ENCODE measurements at places on chromosomes 2 and 18.

GRCh38 chr18:62329691-62330454 is 4.8 kb downstream of the TNFRSF11A start:
- DNase-seq = no peak

- DNase-seq = no peak
These were observed 27.1 kb downstream of the SRBD1 start for GRCh38 chr2:45583977-45584376.

DNA sequence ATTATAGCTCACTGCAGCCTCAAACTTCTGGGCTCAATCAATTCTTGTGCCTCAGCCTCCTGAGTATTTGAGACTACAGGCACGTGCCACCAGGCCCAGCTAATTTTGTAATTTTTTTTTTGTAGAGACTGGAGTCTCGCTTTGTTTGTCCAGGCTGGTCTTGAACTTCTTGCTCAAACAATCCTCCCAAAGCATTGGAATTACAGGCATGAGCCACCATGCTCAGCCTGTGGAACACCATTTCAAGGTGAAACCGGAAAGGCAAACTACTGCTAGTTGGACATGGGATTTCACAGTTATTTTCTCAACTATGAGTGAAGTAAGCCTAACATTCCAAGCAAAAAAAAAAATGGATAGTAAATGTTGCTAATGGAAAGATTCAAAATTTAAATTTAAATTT is 20.9 kb upstream of the TGIF1 start:
- DNase-seq = no peak

GRCh38 chr2:118123561-118124232 is 35.4 kb downstream of the INSIG2 start:
- DNase-seq = no peak

GRCh38 chr2:231181860-231182512 is 16.4 kb upstream of the ARMC9 start:
- peak; percentile 32 for DNase-seq

- no peak for DNase-seq
These were observed 5.0 kb downstream of the TFPI start for GRCh38 chr2:187549193-187549592.

DNA sequence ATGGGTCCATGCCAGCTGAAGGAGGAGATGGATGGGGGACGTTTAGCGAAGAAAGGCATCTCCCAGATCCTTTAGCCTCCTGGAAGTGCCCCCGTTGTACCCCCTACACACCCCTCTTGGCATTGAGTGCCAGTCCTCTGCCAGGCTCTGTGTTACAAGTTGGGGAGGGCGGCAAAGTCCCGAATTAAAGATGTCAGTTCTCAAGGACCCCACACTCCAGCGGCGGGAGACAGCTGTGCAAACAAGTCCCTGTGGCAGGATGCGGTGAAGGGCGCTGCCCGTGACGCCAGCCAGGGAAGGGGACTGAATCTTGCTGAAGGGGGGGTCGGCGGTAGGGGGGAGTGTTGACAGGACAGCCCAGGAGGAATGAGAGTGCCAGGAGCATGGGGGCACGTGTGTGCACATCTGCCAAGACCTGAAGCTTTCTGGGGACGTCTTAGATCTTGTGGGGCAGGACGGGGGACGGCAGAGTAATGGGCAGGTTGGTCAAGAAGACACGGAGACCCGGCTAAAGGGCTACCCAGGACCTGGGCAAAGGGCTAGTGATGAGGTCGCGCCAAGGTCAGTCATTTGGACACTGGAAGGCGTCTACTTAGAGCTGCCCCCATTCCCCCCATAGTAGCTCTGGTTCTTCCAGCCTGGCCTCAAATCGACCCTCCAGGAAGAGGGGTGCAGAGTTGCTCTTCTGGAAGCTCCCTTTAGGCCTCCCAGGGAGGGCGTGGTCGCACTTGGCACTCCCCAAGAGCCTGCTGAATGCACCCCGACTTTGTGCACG is 2.8 kb upstream of the CTDSP1 start:
- peak; percentile 51 for DNase-seq

DNA sequence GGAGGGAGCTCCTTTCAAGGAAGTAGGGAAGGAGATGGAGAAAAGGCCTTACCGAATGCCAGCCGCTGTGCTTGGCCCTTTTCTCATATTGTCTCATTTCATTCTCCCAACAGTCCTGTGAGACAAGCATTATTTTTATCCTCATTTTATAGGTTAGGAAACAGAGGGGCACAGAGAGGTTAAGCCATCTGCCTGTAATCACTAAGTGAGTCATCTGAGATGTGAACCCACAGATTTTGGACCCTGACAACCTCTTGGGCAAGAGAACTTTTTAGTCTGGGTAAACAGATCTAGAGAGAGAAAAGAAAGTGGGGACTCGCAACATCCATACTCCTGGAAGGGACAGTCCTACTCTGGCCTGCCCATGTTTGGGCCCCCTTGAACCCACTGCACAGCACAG is 91.7 kb upstream of the LCLAT1 start:
- no peak for DNase-seq

- no peak for DNase-seq
These were observed 57.7 kb upstream of the PXDN start for GRCh38 chr2:1802046-1802445.

DNA sequence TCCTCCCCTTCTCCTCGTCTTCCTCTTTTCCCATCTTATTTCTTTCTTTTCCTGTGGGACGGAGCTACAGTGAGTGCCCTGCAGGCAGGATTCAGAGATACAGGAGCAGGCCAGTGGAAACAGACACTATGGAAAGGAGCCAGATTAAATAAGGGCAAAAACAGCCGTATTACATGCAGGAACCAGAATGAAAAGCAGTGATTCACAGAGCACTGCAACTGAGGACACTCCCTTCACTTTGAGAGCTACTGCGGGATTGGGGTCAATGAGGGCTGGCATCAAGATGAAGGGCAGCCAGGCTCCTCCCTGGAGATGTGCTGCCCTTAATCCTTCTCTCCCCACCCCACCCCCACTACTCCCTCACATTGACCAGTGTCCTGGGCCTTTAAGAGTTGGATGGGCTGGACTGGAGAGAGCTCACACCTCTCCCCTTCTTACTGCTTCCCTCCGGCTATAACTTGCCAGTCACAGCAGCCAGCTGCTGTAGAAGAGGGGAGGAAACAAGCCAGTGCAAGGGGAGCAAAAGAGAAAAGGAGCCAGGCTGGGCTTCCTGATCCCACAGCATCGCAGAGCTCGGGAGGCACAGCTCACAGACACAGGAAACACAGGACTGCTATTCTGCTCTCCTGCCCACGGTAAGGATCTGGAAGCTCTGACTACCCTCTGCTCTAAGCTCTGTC is at the start of gene PLCD4:
TSS of gene PLCD4 (plus strand) at position 464 of the 680 bp plus-strand sequence. CDS start 7,841 bp downstream, outside the sequence.
- no peak for DNase-seq

DNA sequence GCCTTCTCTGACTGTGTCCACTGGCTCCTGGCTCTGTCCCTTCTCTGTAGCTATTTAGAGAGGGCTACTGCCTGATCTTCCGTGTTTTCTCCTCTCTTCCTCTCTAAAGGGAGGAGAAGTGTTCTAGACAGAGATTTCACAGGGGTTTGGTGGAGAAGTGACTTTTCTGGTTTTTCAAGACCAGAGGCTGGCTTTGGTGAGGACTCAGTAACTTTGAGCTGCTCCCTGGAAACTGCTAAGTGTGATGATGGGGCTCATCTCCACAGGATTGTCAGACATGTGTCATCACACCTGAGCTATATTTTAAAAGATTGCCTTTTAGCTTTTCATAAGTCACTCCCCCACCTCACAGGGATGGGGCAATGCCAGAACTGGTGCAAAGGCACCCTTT is 6.2 kb downstream of the MAL start:
- DNase-seq = no peak

DNA sequence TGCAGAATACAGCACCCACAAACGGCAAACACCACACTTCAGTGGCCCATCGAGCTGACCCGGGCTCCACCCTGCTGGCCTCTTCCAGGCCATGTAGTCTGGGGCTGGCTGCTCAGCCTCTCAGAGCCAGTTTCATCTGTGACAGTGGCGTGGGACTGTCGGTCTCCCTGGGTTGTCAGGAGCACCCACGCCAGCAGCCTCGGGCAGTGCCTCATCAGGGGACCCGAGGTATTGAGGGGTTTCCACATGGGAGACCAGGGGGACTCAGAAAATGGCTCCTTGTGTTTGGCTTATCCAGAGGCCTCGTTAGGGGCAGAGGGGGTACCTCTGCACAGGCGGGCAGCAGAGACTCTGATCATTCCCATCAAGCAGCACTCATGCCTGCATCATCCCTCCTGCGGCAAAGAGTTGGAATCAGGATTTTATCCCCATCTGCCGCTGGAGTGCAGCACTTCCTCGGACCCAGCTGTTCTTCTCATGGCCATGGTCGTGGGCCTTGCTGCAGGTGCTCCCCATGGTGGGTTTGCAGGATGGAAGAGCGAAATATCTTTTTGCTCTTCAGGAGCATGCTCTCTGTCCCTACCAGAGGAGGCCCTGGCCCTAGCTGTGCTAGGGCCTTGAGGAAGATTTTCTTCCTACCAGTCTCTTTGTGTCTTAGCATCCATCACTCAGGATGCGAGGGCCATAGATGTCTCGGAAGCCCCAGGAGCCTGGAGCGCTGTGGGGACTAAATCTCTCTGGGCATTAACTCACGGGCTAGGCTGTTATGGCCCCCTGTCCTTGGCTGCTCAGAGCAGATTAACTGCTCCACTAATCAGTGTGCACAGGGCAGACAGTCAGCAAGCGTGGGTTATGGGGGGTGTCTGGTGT is 100.8 kb downstream of the CLIP4 start:
- DNase-seq = no peak

All from SIG-M5 (cell line).